Activated T-cell treated with anti-CD3 and anti-CD28 coated beads for 24 hours (primary cell): ENCODE measurements at places on chromosomes 12 and 14.

DNA sequence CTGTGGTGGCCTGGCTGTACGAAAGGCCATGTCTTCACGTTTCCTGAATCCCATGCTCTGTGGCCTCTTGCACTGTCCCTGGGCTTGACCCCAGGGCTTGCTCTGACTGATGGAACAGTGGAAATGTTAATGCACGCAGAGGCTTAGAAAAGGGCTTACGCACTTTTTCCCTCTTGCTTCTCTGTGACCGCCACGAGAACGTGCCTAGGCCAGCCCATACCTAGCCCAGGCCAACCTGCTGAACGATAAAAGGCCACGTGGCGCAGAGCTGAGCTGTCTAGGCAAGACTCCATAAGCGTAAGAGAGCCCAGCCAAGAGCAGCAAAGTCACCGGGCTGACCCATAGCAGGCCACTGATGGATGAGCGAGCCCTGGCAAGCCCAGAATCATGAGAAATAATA, 18.3 kb downstream of the TTC7B start:
- no peak for DNase-seq

DNA sequence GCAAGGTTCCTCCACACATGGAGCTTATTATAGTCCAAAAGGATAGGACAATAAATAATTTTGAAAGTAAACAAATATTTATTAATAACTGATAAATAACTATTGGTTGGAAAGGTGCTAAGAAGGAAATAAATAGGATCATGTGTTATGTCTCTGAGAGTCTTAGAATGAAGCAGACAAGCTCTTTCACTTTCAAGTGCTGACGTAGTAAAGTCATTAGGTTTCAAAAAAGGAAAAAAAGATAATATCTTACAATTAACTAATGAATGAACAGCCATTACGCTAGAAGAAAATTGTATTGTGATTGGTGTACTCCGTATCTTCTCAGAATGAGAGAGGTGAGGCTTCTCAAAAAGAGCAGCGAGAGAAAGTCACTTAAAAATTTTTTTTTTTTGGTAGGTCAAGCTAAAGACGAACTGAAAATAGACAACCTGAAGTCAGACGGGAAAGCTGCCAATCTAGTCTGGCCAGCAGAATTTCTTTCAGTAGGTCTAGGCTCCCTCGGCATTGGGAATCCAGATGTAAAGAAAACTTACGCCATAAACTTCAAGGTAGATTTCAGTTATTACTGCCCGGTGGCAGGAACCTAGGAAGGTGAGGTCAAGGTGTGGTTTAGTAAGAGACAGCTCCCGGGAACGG, 583 bp upstream of the LEMD3 start:
- DNase-seq = no peak

DNA sequence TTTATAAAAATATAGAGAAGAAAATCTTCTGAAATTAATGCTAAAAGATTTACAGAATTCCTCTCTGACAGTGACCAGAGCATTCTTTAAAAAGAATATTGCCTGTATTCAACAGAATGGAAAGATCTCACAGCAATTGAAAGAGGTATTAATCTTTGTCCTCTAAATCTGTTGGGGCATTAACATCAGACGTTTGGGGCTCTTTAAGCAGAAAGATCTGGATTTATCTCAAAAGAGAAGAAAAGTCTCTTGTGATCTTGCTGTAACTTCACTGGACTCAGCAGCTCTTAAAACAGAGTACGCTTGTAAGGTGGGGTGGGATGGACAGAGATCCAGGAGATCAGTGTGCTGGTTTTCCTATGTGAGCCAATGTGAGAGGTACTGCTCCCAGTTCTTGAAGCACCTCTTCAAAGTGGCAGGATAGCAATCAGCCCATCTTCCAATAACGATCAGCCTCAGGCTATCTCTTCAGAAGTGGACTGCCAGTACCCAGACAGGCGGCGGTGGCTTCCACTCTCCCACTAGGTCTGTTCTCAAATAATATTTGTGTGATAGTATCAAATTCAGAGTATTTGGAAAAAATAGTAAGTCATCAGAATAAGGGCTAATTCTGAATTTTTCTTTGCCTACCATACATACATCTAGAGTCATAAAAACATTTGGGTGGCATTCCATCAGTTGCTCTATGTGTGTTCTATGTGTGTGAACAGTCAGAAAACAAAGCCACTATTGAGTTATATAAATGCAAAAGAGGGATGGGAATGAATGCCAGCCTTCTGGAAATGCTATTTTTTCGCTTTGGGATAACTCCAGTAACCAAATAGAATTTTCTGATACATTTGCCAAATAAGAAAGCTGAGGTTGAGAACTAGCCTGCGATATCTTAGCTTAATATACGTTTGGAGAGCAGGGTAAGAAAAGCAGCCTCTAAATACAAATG, 237.4 kb upstream of the RGS6 start:
- DNase-seq = no peak

GRCh38 chr14:67240168-67240932, 885 bp upstream of the PALS1 start:
- DNase-seq = peak; percentile 20

DNA sequence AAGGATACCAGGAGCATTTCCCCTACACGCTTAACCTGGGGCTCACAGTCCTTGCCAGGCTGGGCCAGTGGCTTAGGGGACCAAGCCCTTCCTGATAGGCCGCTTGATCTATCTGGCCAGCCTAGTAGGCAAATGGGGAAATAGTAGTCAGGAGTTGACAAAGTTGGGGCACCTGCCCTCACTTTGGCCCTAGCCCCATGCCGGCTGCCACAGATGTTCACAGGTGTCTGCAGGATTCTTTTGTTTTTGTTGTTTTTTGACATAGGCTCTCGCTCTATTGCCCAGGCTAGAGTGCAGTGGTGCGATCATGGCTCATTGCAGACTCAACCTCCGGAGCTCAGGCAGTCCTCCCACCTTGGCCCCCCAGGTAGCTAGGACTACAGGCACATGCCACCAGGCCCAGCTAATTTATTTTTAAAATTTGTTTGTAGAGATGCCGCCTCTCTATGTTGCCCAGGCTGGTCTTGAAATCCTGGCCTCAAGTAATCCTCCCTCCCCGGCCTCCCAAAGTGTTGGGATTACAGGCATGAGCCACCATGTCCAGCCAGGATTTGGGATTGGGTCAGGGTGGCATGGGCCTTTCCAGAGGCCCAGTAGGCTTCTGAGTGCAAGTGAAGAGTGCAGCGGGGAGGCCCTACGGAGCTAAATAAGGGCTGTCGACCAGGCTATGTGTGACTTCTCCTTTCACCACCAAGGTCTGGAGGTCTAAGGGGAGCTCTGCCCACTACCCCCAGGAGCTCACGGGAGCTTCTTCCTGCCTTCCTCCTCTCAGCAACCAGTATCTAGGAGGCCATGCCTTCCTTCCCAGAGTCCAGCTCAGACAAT, 15.5 kb upstream of the HDAC7 start:
- DNase-seq = no peak

- DNase-seq = no peak
Measured at GRCh38 chr14:70186900-70187451, 1.8 kb downstream of the SLC8A3 start.

- DNase-seq = no peak
Measured at GRCh38 chr14:34496679-34497513, 34.9 kb upstream of the SPTSSA start.

GRCh38 chr12:62817556-62818271, 117.2 kb downstream of the PPM1H start:
- DNase-seq = no peak

- DNase-seq = no peak
Measured at GRCh38 chr12:51199366-51199945, 18.4 kb downstream of the POU6F1 start.

DNA sequence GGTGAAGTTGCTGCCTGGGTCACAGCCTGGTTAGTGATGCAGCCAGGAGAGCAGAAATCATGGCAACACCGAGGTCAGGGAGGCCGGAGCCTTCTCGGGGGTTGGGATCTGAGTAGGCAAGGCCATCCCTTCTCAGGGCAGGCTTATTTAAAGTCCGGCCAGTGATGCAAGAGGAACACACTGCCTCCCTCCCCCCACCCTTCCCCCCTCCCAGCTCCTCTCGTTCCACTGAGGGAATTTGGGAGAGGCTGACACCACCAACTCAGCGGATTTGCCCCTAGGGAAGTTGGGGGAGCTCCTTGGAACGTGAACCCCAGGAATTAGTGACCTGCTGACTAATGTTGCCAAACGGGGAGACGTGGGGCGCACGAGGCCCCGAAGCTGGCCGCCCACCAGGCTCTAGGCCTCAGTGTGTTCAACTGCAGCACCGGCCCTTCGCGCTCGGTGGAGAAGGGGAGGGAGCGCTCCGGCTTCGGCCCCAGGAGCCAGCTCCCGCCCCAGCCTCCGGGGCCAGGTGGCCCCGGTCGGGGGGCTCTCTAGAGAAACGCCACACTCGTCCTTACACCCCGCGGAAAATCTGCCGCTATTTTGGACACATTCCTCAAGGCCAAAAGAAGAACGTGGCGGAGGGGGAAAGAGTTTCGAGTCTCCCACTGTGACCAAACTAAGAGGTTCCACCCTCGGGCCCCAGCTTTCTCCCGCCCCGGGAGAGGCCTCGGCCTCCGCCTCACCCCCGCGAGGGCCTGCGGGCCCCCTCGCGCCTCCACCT, 1.6 kb downstream of the CTDSP2 start:
- DNase-seq = no peak
